ENCODE measurements at places on chromosomes 7 and 10.

GRCh38 chr10:104077247-104077646 is 8.4 kb downstream of the COL17A1 start:
- no peak for DNase-seq

- DNase-seq, result peak; percentile 78
Measured at GRCh38 chr10:60958892-60959601, 15.1 kb upstream of the RHOBTB1 start.

DNA sequence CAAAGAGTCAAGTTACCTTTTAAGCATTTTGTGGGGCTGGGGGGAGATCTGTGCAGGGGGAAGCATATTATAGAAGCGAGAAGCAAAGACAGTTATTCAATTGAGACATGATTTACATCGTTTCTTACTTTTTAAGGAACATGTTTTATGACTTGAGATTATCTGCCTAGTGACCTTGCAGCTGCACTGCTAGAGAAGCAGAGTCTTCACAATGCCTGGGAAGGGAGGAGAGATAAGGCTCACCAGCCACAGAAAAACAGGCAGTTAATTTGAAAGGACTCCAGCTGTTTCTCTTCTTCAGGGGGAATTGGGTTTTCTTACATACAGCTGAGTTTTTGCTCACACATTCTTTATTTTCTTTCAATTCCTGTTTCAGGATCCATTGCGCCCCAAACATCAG is 31.0 kb downstream of the PHYH start:
- no peak for DNase-seq

- no peak for DNase-seq
Measured at GRCh38 chr7:30731581-30731980, 20.4 kb upstream of the INMT start.

DNA sequence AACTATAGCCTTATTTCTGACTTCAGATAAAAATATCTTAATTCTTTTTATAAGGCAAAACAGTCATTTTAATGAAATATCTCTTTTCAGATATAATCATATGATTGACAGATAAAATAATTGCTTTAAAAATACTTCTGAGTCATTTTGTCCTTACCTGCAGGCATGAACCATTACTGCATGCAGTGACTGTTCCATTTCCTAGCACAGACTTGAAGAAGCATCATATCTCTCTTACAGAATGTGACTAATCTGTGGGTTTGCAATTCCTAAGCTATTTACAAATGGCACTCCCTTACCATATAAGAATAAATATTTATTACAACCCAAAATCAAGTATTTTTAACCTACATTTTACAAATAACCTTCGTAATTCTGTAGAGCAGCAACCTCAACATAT is 120.7 kb downstream of the SRPK2 start:
- DNase-seq, result peak; percentile 60

GRCh38 chr10:111085690-111086353 is 9.0 kb downstream of the ADRA2A start:
- DNase-seq, result no peak

DNA sequence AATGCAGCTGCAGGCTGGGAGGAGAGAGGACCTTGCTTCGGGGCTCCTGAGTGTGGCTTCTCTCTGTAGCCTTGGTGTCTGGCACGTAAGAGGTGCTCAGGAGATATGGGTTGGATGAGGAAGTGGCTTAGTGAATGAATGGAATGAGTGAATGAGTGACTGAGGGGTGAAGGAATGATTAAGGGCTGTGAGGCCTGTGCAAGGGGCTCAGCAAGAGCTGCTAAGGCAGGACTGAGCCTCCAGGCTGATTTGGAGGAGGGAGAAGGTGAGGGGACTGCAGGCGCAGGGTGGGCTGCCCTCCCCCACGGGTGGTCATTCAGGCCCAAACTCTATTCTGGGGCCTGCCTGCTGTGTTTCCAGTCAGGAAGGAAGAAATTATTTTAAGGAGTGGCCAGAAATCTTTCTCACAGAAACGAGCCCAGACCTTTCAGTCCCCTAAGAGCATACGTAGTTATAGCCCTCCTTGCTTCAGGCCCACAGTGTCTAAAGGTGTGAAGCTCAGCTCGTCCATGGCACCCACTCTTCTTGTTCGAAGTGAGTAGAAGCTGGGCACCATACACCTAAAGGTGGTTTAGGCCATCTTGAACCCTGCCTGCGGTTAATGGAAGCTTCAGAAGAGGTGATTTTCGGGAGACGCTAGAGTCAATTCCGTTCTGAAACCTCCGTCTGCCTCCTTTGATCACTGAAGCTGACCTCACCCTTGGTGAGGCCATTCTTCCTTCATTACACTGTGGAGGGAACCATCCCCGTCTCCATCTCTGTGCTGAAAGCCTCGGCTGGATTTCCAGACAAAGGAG is 49.5 kb upstream of the SAMD8 start:
- no peak for DNase-seq

DNA sequence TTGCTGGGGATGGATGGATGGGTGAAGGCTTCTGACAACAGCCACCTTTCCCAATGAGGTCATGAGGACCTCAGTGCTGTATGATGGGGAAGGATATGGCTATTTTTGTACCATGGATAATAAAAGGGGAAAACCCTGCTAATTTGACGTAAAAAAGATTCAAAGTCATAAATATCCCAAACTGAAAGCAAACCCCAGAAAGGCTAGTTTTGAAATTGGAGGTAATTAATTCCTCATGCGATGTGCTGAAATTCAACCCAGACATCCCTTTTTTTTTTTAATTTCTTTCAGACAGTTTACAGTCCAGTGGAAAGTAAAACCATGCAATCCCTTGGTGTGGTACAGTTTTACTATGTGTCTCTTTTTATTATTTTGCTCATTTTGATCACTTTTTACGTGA is 254.5 kb upstream of the BMPER start:
- peak; percentile 79 for DNase-seq

DNA sequence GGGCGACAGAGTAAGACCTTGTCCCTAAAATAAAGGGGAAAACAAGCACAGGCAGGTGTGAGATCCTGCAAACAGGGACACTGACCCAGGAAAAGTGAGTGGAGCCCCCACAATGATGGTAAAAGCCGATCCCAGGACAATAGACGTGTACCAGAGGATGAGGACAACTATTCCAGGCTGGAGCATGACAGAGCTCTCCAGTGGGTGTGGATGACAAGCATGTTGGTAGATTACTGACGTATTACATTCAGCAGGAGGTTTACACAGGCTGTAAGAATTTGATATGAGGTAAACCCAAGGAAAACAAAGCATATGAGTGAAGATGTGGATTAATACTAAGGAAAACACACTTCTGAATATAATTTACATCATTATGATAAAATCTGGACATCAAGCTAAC is 27.8 kb upstream of the SMURF1 start:
- no peak for DNase-seq

- DNase-seq, result no peak
Measured at GRCh38 chr10:4196771-4197390, 411.9 kb upstream of the KLF6 start.

GRCh38 chr10:1638889-1639419 is 98.4 kb downstream of the ADARB2 start:
- DNase-seq, result no peak

GRCh38 chr10:132873395-132873794 is 69.0 kb downstream of the CFAP46 start:
- no peak for DNase-seq

- DNase-seq, result no peak
Measured at GRCh38 chr10:48462482-48463020, 142.3 kb downstream of the ARHGAP22 start.

GRCh38 chr7:1869452-1870130 is 199.5 kb downstream of the ELFN1 start:
- DNase-seq, result no peak

DNA sequence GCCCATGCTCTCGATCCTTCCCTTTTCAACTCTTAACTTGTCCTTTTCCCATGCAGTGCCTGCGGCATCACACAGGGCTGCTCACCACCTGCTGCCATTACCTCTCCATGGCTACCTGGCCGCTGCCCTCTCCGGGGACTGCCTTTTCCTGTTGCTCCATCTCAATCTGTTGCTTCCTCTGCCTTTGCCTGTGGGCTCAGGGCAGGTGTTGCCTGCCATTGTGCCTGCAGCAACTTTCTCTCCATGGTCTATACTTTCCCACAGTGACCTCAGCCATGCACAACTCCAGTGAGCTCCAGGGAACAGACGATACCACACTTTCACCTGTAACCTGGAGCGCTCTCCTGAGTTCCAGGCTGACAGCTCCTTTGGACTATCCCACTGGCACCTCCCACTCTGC is 3.2 kb downstream of the DNAJB12 start:
- DNase-seq, result no peak

GRCh38 chr7:16359216-16359615 is 62.1 kb downstream of the CRPPA start:
- DNase-seq, result no peak

DNA sequence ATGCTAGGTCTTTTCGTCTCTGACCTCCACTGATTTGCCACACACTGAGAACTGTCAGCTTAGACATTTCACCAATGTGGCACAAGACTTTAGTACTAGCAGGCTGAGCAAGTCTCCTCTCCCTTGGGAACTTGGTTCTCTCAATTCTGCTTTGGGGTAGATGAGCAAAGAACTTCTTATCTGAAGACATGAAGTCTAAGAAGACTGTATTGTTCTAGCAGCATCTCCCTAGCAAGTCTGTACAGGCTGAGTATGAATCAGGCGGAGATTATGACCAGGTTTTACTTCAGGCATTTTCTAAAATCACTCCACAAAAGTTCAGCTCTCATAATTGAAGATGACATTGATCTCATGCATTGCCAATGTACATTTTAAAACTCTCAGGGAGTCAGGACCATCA is 23.8 kb upstream of the STN1 start:
- DNase-seq, result no peak

DNA sequence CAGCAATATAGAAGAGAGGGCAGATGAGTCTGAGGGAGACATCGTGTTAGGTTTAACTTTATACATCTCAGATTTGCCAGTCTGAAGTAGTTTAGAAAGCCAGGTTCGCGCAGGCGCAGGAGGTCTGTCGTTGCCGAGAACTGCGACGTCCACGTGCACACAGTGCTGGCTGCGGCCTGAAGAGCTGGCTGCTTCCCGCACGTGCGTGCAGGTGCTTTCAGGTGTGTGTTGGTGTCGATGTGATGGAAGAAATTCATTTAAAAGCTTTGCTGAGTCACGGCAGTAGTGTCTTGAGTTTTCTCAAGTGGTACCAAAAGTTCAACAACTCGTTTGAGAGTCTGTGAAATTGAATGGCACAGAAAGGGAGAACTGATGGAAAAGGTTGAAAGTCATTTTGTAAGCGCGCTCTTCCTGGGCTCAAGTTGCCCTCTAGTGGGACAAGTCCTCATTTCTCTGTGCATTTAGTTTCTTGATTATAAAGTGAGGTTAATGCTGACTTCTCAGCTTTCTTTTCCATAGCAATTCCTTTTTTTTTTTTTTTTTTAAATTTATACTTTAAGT is 18.6 kb downstream of the WDR37 start:
- no peak for DNase-seq

- peak; percentile 13 for DNase-seq
Measured at GRCh38 chr10:46787321-46787615, 124.0 kb upstream of the PTPN20 start.

DNA sequence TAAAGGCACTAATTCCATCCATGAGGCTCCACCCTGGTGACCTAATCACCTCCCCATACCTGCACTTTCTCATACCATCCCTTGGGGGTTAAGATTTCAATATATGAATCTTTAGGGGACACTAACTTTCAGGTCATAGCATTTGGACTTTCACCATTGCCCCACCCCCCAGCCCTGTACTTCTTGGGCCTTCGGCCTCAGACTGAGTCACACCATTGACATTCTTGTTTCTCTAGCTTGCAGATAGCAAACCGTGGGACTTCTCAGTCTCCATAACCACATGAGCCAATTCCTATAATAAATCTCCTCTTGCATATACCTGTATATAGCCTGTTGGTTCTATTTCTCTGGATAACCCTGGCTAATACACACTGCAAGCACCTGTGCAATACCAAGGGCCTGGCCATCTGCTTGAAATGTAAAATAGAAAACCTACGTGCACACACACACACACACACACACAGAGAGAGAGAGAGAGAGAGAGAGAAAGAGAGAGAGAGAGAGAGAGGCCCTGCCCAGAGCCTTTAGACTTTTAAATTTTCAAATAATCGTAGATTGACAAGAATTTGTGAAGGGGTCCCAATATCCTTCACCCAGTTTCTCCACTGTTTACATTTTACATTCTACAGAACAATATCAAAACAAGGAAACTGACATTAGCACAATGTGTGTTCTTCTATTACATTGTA is 25.3 kb downstream of the ANXA8 start:
- DNase-seq, result peak; percentile 71

DNA sequence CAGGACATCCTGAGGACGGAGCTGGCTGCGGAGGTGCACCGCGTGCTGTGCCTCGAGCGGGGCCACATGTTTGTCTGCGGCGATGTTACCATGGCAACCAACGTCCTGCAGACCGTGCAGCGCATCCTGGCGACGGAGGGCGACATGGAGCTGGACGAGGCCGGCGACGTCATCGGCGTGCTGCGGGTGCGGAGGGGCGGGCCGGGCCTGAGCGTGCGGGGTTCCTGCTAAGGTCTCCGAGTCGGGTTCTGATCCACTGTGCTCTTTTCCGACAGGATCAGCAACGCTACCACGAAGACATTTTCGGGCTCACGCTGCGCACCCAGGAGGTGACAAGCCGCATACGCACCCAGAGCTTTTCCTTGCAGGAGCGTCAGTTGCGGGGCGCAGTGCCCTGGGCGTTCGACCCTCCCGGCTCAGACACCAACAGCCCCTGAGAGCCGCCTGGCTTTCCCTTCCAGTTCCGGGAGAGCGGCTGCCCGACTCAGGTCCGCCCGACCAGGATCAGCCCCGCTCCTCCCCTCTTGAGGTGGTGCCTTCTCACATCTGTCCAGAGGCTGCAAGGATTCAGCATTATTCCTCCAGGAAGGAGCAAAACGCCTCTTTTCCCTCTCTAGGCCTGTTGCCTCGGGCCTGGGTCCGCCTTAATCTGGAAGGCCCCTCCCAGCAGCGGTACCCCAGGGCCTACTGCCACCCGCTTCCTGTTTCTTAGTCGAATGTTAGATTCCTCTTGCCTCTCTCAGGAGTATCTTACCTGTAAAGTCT is 10.4 kb downstream of the ATG9B start:
- peak; percentile 80 for DNase-seq

- no peak for DNase-seq
Measured at GRCh38 chr10:95531994-95532399, 29.2 kb downstream of the SORBS1 start.

GRCh38 chr7:149147752-149148653 is 750 bp downstream of the ZNF398 start:
- DNase-seq, result peak; percentile 39

DNA sequence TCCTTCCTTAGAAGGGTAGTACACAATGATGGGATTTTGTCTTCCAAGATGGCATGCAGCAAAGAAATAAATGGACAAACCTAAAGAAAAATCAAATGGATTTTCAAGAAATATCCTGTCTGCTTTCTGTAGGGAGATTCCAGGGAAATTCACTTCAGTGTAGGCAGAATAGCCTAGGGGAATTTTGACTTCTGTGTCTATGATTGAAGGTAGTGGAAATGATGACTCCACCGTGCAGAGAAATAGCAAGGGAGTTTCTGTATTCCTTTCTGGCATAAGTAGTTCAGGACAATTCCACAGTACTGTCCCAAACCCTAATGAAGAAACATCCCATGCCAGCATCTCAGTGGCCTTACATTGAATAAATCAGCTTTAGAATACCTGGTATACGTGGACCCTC is 9.5 kb downstream of the ATOH7 start:
- no peak for DNase-seq

GRCh38 chr10:507355-507699 is 182.1 kb downstream of the DIP2C start:
- no peak for DNase-seq

Measured in fibroblast of skin of abdomen (primary cell).